ENCODE measurements at places on chromosomes 12 and 14. TPM values are rescaled to one million over a fixed set of nuclear protein-coding genes. Genes with fewer than 3 reads are reported as not detected.

LGMN gene
- total RNA-seq, result 13.4 TPM

DNA sequence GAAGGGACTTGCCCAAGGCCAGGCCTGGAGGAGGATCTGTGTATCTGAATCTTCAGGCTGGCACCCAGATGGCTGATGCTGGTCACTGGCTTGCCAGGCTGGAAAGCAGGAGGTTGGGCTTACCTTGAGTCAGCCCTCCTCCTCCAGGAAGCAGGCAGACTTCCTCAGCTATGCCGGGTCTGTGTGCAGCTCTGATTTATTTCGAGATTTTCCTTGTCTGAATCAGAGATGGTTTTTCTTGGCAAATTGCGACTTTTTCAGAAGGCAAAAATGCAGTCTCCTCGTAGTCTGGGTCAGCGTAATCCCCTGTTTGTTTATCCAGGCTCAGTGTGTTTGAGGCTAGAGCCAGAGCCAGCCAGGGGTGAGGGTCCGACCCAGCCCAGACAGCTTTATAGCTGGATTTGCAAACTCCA lies 48.9 kb downstream of the SMOC1 start:
- no peak overlapping the region for H3K4me3 ChIP-seq
- no peaks in the 10 kb centered on the region for H3K4me1 ChIP-seq
- H3K36me3 ChIP-seq, result no peaks in the 10 kb centered on the region
- peaks cover 15% of the 10 kb centered on the region for H3K27me3 ChIP-seq

GRCh38 chr14:34623506-34623905 lies 6.4 kb downstream of the SNX6 start:
- no peaks in the 10 kb centered on the region for H3K27me3 ChIP-seq
- H3K4me1 ChIP-seq, result peaks cover 32% of the 10 kb centered on the region
- DNase-seq, result no peak
- no peak overlapping the region for H3K4me3 ChIP-seq
- H3K27ac ChIP-seq, result no peak overlapping the region

GRCh38 chr12:49339464-49339861 lies 2.5 kb upstream of the C1QL4 start:
- no peaks in the 10 kb centered on the region for H3K36me3 ChIP-seq
- H3K4me3 ChIP-seq, result no peak overlapping the region
- DNase-seq, result no peak
- no peak overlapping the region for H3K27ac ChIP-seq
- peaks cover 91% of the 10 kb centered on the region for H3K27me3 ChIP-seq
- peaks cover 15% of the 10 kb centered on the region for H3K4me1 ChIP-seq

ASCL1 gene
- not detected for total RNA-seq

GRCh38 chr14:86756521-86757190 lies 1226.7 kb downstream of the FLRT2 start:
- no peaks in the 10 kb centered on the region for H3K4me1 ChIP-seq
- no peaks in the 10 kb centered on the region for H3K27me3 ChIP-seq
- no peaks in the 10 kb centered on the region for H3K36me3 ChIP-seq
- no peak for DNase-seq
- H3K4me3 ChIP-seq, result no peak overlapping the region
